ENCODE measurements at places on chromosomes 16 and 17.

DNA sequence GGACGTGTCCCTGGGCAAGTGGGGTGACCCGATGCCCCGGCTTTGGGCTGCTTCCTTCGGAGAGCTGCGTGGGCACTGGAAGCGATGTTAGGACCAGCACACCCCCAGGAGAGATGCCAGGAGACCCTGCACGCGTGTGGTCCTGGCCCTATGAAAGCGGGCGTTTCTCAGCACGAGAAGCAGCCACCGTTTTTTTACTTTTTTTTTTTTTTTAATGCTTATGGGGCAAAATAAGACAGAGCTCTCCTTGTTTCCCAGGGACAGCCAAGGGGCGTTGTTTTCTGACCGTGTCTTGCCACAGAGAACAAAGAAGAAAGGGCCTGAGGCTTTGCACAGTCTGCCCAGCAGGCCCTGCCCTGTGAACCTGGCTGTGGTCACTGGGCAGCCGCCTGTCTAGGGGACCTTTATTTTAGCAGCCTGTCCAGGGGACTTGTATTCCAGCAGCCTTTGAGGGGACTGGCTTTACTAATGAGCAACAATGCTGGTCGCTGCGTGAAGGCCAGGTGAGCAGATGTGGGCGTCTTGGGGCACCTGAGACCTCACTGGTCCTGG, 996 bp downstream of the SLC25A10 start:
- DNase-seq: no peak

GRCh38 chr16:17887963-17888362, 417.2 kb upstream of the XYLT1 start:
- no peak for DNase-seq

GRCh38 chr16:84786605-84787262, 33.1 kb upstream of the CRISPLD2 start:
- DNase-seq: no peak

- no peak for DNase-seq
Observed at GRCh38 chr17:279331-279730, 73.3 kb downstream of the RPH3AL start.

DNA sequence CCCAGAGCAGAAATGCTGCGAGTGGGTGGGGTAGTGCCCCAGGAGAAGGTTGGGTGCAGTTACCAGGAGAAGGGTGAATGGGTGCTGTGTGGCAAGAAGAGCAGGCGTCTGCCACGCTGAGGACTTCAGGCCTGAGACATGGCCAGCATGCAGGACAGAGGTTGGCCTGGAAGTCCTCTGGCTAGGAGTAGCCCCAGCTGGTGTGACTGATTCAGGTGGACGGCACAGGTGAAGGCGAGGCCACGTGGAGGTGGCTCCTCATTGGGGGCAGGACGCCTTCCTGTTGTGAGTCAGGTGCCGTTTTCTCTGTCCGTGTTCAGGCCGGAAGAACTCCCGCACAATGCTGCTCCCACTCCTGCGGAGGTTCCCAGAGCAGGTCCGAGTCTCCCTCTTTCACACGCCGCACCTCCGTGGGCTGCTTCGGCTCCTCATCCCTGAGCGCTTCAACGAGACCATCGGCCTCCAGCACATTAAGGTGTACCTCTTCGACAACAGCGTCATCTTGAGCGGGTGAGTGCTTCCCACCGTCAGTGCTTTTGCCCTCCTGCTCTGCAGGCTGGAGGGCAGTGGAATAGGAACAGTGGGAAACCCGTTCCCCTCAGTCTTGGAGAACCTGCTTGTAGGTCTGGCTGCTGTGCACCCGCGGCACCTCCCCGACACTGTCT, 20.7 kb downstream of the PGS1 start:
- DNase-seq: no peak

DNA sequence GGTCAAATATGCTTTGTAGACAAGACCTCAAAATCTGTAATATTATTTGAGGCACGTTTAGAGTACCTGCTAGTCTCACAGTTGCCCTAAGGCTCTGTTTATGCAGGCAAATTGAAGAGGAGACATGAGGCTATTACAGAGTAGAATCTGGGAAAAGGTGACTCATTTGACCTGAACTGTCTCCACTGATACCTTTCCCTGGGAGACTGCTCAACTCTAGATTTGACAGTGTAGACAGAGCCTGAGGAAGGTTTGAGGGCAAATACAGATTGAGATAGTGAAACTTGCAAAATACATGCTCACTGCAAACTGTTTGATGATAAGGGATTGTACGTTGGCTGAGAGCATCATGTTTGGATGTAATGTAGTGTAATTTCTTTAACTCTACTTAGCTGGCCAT, 1266.6 kb upstream of the CDH8 start:
- no peak for DNase-seq

- no peak for DNase-seq
Observed at GRCh38 chr17:47810200-47810821, 11.3 kb downstream of the OSBPL7 start.

GRCh38 chr17:1992541-1992940, 32.6 kb downstream of the RTN4RL1 start:
- DNase-seq: no peak

- peak; percentile 52 for DNase-seq
Observed at GRCh38 chr17:39634384-39634871, 2.5 kb upstream of the STARD3 start.

DNA sequence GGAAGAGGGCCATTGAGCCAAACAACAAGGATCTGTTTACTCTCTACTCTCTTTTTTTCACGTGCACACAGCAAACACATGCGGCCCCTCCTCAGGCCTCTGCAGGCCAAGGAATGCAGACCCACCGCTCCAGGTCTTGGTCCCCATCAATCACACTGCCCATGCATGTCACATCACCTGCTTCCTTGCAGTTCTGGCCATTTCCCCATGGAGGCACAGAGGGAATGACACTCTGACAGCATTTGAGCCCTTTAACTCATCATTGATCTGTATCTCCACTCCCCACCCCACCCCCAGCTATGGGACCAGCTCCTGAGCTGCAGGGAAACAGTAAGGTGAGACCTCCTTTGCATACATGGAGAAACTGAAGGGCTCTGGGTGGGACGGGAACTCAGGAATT, 45.9 kb upstream of the MEIOC start:
- peak; percentile 68 for DNase-seq

DNA sequence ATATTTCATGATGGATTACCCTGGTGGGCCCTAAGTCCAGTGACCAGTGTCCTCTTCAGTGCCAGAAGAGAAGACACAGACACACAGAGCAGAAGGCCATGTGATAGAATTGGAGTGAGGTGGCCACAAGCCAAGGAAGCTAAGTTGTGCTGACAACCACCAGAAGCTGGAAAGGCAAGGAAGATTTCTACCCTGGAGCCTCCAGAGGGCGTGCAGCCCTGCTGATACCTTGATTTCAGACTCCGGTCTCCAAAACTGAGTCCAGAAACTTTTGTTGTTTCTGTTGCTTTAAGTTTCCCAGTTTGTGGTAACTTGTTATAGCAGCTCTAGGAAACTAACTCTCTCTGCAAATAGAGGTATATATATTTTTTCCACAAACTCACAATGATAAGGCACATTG, 396.6 kb upstream of the ASIC2 start:
- DNase-seq: no peak

DNA sequence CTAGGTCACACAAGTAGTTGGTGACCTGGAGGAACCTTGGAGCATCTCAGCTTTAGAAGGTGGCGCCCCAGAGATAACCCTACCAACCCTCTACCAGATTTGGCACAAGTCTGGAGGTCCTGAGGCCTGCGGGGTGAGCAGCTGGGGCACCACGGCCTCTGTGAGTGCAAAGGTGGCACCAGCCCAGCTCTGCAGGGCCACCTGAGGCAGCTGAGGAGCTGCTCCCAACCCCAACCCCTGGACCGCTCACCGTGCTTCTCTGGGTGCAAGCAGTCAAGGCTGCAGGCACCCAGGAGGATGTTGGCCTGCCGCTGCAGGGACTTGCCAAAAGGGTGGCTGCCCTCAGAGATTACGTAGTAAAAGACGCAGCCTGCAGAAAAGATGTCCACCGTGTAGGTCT, 28.4 kb upstream of the ICAM2 start:
- DNase-seq: no peak

DNA sequence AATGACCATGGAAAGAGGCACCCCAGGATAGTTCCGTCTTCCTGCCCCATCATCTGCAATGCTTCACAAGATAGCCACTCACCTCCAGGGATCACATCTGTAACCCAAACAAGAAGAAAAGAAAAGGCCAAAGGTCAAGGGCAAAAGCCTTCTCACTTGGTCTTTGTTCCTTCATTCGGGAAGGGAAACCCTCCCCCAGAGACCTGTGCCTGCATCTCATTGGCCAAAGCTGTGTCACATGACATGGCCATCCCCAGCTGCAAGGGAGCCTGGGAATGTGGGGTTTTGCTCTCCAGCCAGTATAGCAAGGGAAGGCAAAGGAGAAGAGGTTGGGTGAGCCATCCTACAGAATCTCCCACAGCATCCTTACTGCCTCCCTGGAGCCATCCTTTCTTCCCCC, 47.9 kb downstream of the NOL11 start:
- DNase-seq: no peak

DNA sequence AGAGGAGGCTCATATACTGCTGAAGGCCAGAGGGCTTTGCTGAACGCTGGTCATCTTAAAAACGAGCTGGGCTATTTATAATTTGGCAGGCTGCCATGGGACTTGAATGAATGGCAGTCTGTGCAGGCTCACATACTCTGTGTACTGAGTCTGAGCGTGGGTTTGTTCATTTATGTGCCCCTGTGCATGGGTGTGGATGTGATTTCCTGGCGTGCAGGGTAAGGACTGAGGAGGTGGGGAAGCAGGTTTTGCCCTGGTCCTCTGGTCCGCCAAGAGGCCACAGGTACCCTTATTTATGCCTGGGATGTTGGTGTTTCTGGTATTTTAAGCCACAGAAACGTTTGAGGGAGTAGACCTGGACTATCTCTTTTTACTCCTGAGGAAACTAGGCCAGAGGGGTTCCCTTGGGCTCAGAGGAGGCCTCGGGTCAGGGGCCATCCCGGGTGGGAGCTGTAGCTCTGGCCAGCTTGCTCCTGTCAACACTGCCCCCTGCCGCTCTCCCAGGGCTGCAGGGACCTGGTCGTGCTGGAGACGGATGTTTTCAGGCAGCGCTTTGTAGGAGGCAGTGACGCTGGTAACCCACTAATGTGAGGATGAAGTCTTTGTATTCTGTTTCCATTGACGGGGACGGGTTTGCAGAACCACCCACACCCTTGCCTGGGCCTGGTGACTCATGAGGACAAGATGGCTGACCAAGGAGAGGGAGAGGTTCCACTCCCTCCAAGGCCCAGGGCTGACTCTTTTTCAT, 184.4 kb downstream of the MSI2 start:
- DNase-seq: peak; percentile 90

- DNase-seq: peak; percentile 73
Observed at GRCh38 chr17:9644910-9645751, at the start of gene USP43. Gene USP43, plus strand, starts transcription at chr17:9645517. Its CDS starts 116 bp downstream, at chr17:9645633.

DNA sequence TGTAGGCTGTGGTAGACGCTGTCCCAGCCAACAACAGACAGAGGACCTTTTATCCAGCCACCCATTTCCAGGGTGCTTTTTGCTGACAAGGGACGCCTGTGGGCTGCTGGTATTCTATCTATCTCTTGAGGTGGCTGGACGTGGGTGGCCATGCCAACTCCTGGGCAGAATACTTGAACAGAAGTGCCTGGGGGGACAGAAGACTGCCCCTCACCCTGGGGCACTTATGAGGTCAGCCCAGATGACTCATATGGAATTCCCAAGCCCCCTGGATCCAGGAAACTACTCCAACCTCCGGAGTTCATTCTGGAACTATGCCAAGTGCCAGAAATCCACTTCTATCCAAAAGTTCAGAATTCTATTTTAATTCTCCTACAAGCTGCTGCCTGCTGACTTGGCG, 61.3 kb downstream of the CDRT4 start:
- no peak for DNase-seq

DNA sequence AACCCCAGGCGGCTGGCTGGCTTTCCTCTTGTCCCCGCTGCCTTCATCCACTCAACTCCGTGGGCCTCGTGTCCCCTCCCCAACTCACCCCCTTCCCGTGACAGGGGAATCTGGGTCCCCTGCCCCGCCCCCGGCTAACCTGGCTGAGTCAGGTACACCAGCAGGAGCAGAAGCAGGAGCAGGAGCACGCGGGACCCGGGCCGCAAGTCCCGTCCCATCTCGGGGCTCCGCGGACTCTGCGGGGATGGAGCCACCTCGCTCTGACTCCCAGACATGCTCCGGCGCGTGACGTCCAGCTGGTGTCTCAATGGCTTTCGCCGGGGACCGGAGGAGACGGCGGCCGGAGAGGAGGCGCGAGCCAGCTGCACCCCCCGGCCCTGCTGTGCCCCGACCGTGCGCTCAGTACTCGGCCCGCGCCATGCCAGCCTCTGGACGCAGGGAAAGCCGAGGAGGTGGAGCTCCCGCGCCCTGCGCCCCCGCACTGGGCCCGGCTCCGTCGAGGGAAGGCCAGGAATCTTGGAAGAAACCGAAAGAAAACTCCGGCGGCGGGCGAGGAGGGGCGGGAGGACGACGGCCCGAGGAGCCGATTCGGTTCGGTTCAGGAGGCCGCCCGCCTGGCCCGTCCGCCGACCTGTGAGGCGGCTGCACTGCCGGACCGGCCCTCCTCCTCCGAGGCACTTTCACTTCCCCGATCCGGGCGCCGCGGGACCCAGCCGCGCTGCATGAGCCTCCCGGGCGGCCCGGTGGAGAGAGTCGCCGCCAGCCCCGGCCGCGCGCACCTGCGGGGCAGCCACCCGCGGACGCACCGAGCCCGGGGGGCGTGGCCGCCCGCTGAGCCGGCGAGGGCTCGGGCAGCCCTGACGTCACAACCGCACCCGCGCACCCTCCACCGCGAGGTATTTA, at the start of the genes CXCL16 and ZMYND15:
Gene CXCL16, minus strand, starts transcription at position 807 of the 903 bp plus-strand sequence. Its CDS starts 589 bp downstream, at position 218.
Gene ZMYND15, plus strand, starts transcription at position 712 of the 903 bp plus-strand sequence. CDS start 716 bp downstream, outside the sequence.
- peak; percentile 77 for DNase-seq

- no peak for DNase-seq
Observed at GRCh38 chr16:81394966-81395655, 49.5 kb upstream of the CMIP start.

DNA sequence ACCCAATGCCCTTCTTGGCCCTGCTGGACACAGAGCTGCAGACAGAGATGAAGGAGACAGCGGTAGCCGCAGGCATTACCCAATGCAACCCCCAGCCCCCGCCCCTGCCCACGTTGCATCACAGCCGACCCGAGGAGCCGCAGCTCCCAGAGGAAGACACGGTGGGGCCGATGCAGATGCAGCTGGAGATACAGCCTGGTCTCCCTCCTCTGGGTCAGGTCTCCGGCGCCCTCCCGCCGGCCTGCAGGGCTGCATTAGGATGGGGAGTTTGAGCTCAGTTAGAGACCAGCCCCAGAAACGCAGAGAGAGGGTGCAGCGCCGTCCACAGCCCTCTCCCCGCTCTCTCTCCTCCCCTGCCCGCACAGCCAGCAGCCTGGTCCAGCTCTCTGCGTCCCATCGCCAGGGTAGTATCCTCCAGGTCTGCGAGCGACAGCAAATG, 19.4 kb upstream of the UBE2I start:
- DNase-seq: no peak

GRCh38 chr17:550463-551180, 164.0 kb downstream of the VPS53 start:
- DNase-seq: no peak

DNA sequence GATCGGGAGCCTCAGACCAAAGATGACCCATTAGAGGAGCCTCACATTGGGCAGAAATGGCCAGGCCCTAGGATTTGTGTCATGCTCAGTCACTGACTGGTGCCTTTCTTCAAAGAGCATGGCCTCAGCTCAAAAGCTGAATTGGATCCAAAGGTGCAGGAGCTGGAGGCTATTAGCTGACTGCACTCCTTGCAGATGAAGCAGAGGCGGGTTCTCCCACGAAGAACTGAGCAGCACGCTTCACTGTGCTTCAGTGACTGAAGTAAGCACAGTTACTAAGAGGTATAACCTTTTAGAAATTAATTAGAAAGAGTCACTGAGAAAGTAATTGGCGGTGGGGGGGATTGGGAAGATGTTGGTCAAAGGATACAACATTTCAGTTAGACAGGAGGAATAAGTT, 18.7 kb upstream of the COX10 start:
- no peak for DNase-seq

Data from kidney (tissue), 22 donors.